ENCODE measurements at places on chromosomes 6 and 20.
A peak's percentile ranks its signal among the peaks of the same experiment; 100 is the strongest.

GRCh38 chr6:130322673-130323268, 43.0 kb upstream of the TMEM200A start:
- no peak for DNase-seq

DNA sequence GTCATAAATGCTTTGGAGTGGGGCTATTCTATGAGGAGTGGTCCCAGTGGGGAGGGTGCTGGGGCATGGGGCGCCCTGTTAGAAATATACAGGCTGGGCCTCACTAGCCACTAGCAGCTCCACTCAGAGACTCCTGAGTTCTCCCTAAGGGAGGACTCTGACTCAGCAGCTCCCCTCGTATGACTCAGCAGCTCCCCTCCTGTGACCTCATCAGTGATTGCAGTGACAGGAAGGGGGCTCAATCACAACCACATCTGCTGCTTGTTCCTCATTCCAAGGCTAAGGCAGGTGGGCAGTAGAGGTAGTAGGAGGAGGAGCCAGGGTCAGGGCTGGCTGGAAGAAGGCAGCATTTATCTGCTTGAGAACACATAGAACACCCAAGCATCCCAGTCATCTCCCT, 73.7 kb downstream of the PRND start:
- DNase-seq, result peak; percentile 49

GRCh38 chr6:92117800-92118199, 1301.6 kb downstream of the EPHA7 start:
- no peak for DNase-seq

- DNase-seq, result no peak
These were observed 169.3 kb upstream of the JARID2 start for GRCh38 chr6:15076565-15076964.

Measured in GDM1 (cell line).